DMS79 treated with DMSO at 0.1 percent for 48 hours (cell line): ENCODE measurements at places on chromosomes 5 and 9.

- no peak for DNase-seq
Measured at GRCh38 chr5:82183828-82184227, 94.3 kb downstream of the RPS23 start.

GRCh38 chr9:3647652-3648051 is 121.9 kb upstream of the RFX3 start:
- DNase-seq, result no peak

DNA sequence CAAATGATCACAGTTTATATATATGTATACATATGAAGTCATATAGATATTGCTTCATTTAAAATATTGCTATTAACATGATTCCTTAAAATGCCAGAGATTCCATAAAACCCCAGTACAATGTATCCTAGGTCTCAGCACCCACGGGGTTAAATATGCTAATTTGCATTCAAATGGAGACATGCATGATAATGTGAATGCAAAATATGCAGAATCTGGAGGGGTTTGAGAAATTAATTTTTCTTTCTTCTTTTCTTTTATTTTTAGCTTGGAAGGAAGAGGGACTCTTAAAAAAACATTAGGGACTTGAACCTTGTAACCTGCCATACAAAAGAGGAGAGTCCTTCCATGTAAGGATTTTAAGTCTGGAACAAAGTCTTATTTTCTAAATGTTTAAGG is 211.9 kb downstream of the MEF2C start:
- DNase-seq, result no peak

DNA sequence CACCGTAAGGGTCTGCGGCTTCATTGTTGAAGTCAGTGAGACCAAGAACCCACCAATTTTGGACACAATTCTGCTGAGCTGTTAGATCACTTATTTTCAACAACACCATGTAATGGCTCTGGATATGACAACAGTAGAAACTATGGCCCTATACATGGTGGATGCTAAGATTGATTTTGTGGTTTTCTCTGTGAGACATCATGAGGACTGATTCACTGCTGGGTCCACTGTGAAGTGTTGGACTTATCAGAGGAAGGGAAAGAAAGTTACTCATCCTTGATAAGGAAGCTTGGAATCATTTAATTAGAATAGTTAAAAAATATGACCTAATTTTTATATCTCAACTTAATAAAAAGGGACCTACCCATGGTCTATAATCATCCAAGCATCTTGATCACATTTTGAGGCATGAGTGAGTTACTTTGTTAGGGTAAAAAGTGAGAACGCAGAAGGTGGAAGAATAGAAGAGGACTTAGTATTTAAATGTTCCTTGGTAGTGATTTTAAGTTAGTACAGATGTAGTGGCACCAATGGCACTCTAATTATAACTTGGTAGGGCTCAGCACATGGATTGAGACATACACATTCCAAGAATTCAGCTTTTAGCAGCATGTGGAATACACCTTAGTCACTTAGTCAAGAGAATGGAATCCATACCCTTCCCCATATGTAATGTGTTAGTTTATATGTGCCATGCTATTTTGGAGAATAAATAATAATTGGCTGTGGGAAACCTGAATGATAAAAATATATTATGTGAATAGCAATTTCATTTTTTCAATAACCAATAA is 123.5 kb upstream of the CD180 start:
- DNase-seq, result no peak

- DNase-seq, result no peak
Measured at GRCh38 chr5:143403334-143403592, 223 bp downstream of the NR3C1 start.

GRCh38 chr9:121259935-121260334 is 8.0 kb upstream of the GSN start:
- no peak for DNase-seq

DNA sequence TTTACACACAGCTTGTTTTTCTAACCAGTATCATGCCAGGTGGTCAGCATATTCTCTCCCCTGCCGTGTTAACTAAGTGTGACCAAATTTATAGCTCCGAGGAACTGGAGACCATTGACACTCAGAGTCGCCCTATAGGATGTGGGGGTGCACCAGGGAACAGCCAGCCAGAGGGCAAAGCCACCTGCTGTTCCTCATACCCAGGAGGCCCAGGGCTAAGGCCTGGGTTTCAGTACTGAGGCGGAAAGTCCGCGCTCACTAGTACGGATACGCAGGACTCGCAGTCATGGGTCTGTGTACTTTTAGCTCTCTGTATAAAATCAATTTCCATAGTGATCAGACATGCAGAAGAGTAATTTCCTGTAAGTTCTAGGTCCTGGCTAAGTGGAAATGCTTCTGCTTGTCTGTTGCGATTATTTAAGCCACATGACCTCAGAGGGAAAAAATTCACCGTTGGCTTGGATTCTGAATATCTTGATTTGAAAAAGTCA is 247.0 kb downstream of the AOPEP start:
- DNase-seq, result no peak

DNA sequence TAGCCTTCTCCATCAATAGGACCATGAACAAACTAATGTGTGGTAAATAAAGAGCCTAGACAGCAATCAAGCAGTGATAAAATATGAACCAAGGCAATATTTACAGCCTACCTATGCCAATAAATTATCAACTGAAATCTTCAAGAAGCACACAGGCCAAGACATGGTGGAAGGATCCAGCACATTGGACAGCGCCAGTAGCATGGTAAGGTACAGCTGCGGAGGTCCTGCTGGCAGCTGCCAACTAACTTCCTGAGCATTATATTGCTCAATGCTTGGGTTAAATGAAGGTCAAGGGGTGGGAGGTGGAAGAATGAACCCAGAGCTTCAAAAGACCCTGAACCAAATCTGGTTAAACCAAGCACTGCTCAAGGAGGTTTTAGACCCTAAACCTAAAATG is 16.5 kb upstream of the SPDL1 start:
- DNase-seq, result no peak
